Stimulated activated effector memory CD8-positive, alpha-beta T cell treated with anti-CD3 and anti-CD28 coated beads, Interleukin-12 subunit alpha, Interleukin-12 subunit beta, amount 100 ng/mL, for 72 hours (primary cell): ENCODE measurements at places on chromosomes 2 and 18.

DNA sequence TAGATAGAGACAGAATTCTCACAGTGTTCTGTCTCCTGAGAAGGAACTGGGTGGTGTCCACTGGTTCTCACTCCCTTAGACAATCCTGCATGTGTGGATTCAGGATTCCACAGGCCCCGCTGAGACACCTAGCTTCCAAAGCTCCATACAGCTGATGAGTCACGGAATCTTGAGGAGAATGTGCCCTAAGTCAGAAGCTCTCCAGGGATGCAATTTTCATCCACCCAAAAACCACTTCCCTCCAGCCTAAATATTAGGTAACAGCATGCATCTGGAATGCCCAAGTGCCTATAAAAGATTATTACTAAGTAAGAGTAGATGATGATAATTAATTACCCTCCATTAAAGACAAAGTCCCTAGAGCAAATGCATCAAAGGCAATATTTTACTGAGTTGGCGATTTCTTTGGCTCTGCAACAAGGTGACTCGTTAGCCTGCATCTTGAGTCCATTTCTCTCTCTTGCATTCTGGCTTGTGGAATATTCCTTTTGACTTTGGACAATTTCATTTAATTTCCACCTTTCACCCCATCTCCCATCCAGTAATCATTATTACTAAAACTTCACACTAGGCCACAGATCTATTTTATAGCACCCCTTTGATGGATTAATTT is 475.1 kb downstream of the TNS1 start:
- DNase-seq, result no peak

GRCh38 chr2:101153077-101153707 is 2.0 kb upstream of the TBC1D8 start:
- DNase-seq, result no peak

GRCh38 chr18:10376731-10377130 is 77.7 kb upstream of the APCDD1 start:
- DNase-seq, result no peak

GRCh38 chr2:10665833-10666232 is 23.9 kb downstream of the NOL10 start:
- DNase-seq, result no peak

DNA sequence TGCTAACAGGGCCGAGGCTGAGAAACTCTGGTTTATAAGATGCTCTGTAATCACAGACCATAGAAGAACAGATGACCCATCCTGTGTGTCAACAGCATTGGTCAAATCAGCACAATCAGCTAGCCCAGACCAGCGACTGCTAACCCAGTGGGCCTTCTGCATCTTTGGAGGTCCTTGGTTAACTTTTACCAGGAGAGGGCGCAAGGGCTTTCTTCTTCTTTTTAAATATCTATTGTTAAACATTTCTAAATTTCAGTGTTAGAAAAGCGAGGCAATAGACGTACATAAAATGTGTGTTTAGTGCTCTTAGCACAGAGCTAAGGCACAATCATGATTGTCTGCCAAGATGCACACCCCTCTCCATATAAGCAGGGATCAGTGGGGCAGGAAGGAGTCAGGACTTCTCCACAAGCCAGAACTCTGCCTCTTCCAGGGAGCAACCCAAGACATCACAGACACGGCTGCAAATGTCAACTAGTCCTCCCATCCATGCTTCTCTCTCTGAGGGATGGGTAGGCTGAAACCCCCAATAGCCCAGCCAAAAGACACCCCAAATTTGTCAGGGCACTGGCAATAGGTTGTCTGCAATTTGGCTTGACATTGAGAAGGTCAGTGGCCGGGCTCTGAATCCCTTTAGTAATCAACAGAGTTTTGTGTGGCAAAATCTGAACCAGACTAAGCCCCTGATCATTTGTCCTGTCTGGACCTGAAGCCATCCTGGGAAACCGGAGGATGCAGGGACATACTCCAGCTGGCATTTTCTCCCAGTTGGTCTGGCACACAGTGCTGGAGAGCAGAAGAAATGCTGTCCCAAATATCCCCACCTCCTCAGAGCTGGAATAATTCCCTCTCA is 188.2 kb downstream of the BCL2 start:
- DNase-seq, result peak; percentile 18

DNA sequence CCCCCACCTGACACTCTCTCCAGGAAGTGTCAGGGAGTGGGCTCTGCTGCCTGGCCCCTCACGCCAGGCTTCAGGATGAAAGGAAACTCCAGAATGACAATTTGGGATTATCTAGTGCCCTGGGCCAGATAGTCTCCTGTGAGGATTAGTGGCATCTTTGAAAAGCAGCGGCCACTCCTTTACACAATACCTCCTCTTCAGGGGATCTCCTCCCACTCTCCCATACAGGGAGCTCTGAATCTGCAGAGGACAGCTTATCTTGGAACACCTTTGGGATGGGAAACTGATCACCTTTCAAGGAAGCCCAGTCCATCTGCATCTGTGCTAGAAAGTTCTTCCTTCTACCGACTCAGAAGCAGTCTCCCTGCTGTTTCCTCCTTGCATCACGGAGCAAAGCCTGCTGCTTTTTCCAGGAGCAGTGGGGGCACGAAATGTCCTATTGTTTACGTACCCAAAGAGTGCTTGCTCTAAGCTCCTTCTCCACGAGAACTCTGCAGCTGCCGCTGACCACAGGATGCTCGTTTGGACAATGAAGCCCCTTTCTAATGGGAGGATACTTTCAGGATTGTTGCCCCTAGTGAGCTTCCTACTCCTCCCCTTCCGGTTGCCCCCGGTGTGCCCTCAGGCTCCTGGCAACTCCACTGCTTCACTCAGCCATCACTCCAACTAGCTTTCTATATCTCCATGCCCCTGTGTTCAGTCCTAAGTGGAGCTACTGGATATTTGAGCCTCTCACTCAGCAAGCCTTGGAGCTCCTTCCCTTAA is 31.5 kb downstream of the SIX3 start:
- DNase-seq, result no peak

GRCh38 chr2:22002066-22002465 is 878.3 kb downstream of the TDRD15 start:
- no peak for DNase-seq

DNA sequence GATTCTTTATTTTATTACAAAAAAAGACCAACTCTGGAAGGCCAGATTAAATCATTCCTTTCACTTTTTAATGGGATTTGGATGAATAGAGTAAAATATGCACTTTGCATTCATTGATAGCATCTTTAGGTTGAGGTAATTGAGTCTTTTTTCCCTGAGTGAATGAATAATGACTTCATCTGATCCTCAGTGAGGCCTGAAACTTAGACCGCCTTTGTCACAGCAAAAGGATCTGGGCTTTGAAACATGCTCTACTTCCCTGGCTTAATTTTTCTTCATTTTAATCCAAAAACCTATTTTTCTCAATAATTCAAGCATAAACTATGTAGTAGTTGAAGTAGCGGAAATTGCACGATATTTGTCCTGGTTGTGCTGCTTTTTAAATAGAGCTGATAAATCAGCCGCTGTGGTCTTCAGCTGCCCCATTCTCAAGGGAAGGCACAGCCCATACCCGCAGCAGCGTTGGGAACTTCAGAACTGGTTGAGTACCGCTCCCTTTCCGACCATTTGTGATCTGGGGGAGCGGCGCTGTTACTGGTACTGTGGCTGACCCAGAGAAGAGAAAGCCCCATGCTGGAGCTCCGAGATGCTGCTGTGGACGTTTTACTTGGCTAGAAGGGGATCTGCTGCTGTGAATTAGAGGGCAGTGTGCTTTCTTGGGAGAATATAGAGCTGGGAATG is 145.3 kb upstream of the NFATC1 start:
- peak; percentile 13 for DNase-seq

GRCh38 chr2:147485210-147485851 is 359.5 kb upstream of the ACVR2A start:
- no peak for DNase-seq

- DNase-seq, result no peak
These were observed 225.5 kb downstream of the DOK6 start for GRCh38 chr18:69626171-69626570.

GRCh38 chr18:63207143-63207790 is 112.3 kb downstream of the BCL2 start:
- no peak for DNase-seq

- DNase-seq, result no peak
These were observed 41.6 kb downstream of the SLC25A12 start for GRCh38 chr2:171852366-171852888.

GRCh38 chr2:96524482-96525210 is 11.9 kb upstream of the ARID5A start:
- peak; percentile 76 for DNase-seq

GRCh38 chr2:207274530-207275189 is 108.9 kb upstream of the KLF7 start:
- no peak for DNase-seq

GRCh38 chr2:29255004-29255403 is 139.8 kb downstream of the CLIP4 start:
- no peak for DNase-seq

DNA sequence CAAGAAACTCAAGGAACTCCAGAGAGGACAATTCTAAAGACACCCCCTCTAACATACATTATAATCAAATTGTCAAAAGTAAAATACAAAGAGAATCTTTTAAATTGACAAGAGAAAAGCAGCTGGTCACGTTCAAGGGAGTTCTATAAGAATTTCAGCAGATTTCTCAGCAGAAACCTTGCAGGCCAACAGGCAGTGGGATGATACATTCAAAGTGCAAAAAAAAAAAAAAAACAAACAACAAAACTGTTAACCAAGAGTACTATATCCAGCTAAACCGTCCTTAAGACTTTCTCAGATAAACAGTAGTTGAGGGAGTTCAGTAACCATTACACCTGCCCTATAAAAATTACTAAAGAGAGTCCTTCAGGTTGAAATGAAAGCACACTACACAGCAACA is 33.9 kb downstream of the CCDC138 start:
- no peak for DNase-seq

DNA sequence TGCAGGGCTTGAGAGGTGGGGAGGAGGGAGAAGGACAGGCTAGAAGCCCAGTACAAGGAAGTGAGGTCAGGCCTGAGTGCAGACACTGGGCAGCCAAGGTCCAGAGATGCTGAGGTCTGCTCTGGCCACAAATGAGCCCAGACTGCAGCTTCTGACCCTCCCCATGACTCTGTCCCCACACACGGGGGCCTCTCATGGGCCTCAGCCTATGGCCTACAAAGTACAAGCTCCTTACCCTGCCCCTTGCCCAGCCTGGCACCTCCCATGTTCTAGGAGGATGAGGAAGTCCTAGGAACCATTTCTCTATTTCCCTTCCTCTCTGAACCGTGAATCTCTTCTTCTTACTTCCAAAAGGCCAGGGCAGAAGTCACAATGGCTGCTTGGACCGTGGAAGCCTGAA is 193.8 kb downstream of the ANKRD30B start:
- no peak for DNase-seq

- DNase-seq, result no peak
These were observed 81.3 kb downstream of the OSBPL6 start for GRCh38 chr2:178275600-178275999.

DNA sequence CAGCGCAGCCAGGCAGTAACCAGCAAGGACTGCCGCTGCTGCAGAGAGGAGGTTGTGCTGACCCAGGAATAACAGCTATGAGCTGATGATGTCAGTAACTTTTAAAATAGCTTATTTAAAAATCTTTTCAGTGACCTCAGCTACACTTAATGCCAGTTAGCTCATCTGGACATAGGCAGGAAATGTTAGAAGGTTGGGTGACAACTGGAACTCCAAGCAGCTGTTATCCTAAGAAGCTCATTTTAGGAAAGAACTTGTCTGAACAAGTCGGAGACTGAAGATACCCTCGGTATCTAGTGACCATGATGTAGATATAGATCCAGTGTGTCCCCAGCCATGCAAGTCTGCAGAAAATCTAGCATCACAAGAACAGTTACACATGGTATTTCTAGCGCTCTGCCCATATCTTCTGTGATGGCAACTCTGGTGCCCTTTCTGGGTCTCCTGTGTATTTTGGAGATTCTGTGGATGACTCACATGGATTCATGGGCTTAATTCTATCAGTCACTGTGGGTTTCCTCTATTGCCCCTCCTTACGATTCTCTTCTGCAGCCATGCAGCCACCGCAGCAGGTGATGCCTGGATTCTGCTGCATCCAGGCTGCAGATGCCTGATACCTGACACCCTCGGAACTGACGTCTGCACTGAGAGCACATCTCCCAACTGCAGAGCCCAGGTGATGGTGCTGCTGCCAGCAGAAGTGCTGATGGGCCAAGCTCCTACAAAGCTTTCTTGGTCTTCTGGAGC is 19.8 kb upstream of the PLEK start:
- no peak for DNase-seq

GRCh38 chr2:147910990-147911473 is 66.2 kb downstream of the ACVR2A start:
- no peak for DNase-seq

DNA sequence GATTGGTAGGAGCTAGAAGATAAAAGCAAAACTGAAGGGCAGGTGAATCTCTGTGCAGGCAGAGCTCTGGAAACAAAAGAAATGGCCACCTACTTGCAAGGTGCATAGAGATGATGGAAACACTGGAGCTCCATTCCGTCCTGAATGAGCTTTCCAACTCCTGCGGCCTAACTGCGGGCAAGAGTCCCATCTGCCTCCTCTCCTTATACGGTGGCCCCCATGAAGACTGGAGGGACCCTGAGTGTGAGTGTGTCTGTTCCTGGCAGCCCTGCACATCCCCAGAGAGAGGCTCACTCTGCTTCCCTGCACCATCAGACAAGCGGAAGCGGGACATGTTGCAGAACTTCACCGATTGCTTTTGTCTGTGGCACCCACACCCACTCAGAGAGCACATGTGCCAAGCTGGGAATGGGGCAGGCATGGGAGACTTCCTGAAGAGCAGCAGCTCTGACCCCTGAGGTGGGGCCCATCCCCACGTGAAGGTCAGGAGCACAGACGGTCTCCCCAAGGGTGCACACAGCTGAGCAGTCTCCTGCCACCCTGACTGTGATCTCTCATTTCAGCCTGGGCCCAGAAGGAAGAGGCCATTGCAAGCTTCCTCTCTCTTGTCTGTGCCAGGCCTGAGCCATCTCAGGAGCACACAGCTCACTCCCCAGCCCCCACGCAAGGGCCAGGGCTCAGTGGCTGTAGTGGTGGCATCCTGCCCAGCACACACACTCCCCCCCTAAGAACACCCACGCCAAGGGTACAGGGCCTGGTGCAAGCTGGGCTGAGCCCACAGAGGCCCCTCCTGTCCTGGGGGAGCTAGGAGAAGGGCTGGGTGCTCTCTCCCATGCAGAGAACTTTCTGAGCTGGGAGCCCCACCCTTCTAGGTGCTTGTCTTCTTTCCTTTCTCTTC is 75.3 kb downstream of the STPG4 start:
- no peak for DNase-seq

DNA sequence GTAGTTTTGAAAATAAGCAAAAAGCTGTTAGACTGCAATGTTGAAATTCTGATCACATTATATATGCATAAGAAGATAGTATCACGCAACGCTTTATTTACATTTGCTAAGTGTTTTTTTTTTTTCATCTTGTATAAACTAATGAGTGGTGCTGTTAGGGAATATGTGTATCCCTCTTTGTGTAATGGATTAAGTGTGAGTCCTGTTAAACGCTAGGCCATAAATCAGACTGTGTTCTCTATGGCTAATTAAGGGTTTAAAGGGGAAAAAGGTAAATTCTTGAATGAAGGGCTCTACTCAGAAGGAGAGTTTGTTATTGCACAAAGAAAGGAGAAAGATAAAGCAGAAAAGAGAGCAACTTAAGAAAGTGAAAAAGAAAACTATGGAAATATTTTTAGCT is 4.8 kb upstream of the ASXL3 start:
- DNase-seq, result no peak

- no peak for DNase-seq
These were observed 130.9 kb downstream of the TPGS2 start for GRCh38 chr18:36697905-36698304.

GRCh38 chr2:174617120-174617519 is 19.5 kb upstream of the WIPF1 start:
- DNase-seq, result no peak
